ENCODE measurements at places on chromosomes 1 and 21.
A peak's percentile ranks its signal among the peaks of the same experiment; 100 is the strongest.

- peak; percentile 85 for DNase-seq
Observed at GRCh38 chr1:78005755-78006154, 1.0 kb downstream of the DNAJB4 start.

DNA sequence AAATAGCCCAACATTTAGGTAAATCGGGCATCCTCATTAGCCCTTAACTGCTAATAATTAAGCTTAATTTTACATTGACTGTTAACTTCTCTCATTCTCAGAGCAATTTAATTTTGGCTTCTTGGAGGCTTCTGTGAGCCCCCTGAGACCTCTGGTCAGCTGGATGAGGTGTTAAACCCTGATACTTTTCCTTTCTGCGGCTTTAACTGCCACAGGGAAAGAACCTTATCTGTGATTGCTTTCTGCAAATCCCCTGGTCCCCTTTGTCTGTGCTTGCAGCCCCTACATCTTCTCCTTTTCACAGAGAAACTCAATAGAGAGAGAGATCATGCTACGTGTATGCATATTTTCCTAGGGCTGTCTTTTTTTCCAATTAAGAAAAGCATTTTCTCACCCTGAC lies 184.5 kb upstream of the CSF3R start:
- no peak for DNase-seq

DNA sequence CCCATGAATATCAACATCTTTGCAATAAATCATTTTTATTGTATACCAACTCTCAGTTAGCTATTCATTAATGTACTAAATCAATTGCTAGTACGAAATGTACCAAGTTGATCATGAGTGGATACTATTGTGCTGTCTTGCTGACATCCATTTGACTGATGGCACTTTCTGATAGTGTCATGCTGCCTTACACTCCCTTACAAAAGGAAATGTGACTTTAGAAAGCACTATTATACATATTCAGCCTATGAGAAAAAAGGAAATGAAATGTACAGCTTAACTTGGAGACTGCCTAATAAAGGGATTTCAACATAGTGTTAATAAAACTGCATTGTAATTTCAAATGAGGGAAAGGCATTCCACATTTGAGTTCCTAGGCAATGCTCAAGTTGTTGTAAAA lies 52.2 kb downstream of the PLA2G4A start:
- DNase-seq = no peak

GRCh38 chr1:153231363-153231762 lies 14.0 kb downstream of the PRR9 start:
- DNase-seq = no peak

GRCh38 chr1:178579562-178579961 lies 66.7 kb downstream of the TEX35 start:
- no peak for DNase-seq

- no peak for DNase-seq
Observed at GRCh38 chr1:91693557-91693956, 192.4 kb downstream of the TGFBR3 start.

DNA sequence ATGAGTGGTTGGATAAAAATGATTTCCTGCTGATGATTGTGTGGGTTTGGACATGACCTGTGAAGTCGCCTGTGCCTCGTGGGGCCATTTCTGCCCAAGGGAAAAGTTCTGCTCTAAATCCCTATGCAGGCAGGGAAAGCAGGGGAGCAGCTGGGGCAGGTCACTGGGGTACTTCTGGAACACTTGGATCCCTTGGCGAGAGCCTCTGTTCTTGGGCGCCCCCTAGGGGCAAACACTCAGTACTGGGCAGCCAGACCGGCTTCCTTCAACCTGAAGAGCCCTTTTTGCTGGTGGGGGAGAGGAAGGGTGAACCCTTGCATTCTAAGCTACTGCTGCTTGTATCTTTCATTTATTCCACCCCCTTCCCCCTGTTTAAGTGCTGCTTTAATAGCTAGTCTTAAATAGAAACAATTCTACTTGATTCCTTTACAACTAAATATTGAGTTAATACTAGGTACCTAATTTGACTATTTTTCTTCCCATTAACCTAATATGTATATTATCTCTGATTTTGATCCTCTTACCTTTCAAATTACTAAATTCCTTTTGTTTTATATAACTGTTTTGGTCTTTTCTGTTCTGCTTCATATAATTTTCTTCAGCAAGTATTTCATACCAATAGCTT lies 5.1 kb upstream of the CLEC20A start:
- DNase-seq = peak; percentile 26

DNA sequence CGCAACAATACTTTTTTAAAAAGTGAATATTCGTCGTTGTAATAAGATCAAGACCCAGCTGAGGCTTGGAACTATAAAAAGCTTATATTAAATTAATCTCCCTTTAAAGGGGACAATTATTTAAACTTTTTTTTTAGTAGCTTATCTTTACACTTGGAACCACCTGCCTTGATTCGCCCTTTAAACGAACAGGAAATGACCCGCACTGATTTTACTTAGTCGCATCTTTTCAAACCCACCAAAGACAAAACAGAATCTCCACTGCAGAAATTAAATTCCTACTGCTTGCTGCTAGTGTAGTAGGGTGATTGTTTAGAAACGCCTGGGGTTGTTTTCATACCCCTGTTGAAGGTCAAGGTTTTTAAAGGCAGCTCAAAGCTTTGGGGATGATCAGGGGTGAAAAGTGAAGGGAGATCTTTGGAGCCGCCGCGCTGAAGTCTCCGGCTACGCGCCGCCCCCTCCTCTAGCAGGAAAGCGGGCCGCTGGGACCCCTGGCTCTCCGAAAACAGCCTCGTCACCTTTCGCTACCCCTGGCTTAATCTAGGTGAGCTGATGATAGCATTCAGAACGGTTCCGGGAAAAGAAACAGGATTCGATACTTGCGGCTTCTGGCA lies 163.4 kb downstream of the RUNX1 start:
- DNase-seq = no peak

DNA sequence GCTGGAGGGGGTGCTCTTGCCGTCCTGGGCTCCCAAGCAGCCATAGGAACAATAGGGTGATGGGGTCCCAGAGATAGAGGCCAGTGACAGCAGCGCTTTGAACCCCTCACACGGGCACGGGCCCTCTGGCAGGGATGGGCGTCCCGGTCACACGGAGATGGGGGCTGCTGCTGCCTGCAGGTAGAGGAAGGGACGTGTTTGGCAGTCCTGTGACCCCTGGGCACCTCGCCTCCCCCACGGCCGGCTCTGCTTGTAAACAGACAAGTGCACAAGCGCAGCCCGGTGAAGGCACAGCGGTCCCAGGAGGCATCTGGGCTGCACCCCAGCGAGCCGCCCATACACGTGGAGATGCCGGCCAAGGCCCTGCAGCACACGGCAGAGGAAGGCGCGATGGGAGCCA lies 36.5 kb upstream of the PDE9A start:
- DNase-seq = no peak

GRCh38 chr1:206583707-206584648 lies 28.3 kb downstream of the EIF2D start:
- peak; percentile 29 for DNase-seq

DNA sequence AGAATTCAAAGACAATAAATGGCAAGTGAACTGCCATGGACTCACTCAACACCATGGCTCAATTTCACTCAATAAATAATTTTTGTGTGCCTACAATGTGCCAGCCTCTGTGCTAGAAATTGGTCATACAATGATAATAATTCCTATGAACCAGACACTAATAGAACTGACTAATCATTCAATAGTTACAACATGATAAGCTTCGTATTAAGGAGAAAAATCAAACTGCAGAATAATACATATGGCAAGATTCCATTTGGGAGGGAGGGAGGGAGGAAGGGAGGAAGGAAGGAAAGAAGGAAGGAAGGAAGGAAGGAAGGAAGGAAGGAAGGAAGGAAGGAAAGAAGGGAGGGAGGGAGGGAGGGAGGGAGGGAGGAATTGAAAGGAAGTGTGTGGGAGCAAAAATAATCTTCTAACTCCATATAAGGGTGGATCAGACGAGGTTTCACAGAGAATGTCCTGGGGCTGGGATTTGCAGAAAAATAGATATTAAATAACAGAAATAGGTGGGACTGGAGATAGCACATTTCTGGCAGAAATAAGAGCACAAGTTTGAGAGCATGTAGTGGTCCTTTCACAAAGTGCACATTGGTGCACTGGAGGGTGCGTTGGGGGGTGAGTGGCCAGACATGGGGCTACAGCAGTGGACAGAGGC lies 52.9 kb downstream of the JAK1 start:
- DNase-seq = no peak

GRCh38 chr1:64715186-64715585 lies 29.7 kb upstream of the RAVER2 start:
- no peak for DNase-seq

GRCh38 chr1:112520166-112520565 lies 11.4 kb downstream of the WNT2B start:
- DNase-seq = no peak

- no peak for DNase-seq
Observed at GRCh38 chr1:55824251-55824640, 609.1 kb upstream of the USP24 start.

DNA sequence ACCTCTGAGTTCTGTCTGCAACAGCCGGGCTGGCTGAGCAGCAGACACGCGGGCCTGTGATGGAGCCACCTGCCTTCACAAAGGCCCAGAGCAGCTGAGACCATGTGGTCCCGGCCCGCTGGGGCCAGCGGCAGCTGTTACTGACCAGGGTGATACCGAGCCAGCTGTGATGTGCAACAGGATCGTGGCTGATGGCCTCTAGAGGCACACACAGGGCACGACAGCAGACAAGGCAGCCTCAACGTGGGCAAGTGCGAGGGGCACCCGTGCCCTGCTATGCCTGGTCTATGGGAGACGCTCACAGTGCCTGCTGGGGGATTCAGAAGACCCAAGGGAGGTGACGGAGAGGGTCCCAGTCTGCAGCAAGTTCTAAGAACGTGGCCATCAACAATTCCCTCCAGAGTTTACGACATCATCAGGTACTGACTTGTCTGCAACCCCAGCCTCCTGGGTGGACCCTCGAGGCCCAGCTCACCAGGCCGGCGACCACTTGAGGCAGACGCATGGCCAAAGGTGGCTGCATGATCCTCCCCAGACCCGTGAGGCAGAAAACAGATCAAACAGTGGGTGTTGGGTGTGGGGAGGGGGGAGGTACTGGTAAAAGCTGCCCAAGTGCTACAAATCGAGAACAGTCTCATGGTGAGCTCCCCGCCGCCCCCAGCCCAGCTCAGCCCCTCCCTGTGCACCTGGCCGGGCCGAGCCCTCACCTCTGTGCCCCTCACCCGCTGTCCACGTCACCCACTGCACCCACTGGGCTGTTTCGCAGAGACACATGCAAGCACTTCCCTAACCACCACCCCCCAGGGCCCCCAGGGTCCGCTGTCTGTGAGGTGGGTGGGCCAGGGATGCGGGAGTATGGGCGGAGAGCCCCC lies 6.0 kb downstream of the POFUT2 start:
- DNase-seq = no peak

DNA sequence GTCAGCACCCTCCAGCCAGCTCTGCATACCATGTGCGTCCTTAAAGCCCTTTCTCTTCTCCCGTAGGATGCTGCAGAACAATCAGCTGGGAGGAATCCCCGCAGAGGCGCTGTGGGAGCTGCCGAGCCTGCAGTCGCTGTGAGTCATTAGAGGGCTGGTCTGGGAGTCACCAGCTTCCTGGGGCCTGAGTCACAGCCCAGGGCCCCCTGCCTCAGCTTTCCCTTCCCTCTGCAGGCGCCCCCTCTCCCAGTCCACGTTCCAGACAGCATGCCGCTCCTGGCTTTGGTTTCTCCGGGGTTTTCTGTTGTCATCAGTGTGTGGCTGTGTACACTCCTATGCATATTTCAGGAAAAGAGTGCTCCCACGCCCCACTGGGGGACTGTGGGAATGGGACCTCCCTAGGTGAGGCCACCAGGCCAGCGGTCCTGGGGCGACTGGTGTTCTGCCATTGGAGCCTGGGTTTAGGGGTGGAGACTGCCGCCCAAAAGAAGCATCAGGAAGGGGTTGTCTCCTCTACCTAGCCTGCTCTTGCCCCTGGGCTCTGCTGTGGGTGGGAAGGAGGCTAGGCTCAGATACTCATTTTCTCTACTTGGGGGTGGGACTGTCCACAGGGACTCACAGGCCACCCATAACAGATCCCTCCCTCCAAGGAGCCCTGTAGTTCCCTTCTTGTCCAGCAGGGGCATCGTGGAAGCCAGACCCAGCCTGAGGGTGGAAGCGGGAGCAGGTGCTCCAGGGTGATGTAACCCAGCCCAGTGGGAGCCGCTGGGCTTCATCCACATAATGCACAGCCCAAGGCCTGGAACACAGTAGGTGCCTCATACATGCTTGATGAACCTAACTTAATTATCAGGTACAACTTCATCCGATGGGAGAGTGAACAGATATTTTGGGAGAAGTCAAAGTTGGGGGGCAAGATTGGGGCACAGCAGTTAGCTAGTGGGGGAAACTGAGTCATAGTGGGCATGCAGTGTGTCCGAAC lies 42.5 kb downstream of the LGR6 start:
- peak; percentile 91 for DNase-seq

All from fibroblast of skin of left quadriceps (primary cell).